ENCODE measurements at places on chromosomes 7 and 10.

DNA sequence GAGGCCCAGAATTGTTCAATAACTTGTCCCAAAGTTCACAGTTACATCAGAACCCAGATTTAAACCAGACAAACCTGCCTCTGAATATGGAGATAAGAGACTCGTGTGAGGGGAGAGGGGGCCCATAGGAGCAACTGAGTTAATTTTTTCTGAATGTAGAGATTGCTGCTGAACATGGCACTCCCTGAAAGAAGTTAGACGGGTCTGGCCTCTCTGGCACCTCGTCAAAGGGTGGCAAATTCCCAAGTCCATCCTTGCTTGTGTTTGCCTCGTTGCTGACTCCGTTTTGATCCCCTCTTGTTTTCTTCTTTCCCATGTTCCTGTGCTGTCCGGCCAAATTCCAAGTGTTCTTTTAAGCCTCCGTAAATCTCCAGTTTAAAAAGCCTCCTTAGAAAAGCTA, 35.2 kb upstream of the YAE1 start:
- no peak for DNase-seq

DNA sequence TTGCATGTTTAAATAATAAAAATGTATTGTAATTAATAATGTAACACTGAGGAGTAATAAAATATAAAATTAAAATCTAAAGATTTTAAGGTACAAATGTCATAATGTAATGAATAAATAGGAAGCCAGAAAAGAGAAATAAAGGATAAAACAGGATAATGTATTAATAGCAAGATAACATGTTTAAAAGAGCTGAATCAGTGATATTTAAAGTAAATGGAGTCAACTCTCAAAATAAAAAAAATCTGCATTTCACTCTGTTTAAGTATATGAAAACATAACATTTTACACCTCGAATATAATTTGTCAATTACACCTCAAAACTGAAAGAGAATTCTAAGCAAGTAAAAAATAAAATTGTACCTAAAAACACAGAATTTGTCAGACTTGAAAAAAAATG, 44.1 kb downstream of the GRM3 start:
- no peak for DNase-seq

GRCh38 chr7:130140551-130141160, 64.5 kb downstream of the TMEM209 start:
- DNase-seq, result no peak

- DNase-seq, result no peak
Measured at GRCh38 chr7:47557694-47558670, 23.9 kb downstream of the TNS3 start.

DNA sequence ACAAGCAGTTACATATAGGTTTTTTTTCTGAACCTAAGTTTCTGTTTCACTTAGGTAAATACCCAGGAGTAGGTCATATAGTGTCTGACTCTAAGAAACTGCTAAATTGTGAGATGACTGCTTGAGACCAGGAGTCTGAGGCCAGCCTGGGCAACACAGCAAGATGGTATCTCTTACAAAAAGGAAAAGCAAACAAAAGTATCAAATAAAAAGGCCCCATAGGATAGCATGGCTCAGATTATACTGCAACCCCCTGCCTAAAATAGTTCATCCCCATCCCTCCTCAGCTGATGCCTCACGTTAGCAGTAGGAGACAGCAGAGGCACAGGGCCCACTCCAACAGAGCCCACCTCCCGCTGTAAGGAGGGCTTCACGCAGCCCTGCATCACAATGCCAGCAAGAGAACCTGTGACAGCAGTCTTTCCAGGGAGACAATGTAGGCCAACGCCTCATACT, 90.3 kb downstream of the SRPK2 start:
- DNase-seq, result no peak

DNA sequence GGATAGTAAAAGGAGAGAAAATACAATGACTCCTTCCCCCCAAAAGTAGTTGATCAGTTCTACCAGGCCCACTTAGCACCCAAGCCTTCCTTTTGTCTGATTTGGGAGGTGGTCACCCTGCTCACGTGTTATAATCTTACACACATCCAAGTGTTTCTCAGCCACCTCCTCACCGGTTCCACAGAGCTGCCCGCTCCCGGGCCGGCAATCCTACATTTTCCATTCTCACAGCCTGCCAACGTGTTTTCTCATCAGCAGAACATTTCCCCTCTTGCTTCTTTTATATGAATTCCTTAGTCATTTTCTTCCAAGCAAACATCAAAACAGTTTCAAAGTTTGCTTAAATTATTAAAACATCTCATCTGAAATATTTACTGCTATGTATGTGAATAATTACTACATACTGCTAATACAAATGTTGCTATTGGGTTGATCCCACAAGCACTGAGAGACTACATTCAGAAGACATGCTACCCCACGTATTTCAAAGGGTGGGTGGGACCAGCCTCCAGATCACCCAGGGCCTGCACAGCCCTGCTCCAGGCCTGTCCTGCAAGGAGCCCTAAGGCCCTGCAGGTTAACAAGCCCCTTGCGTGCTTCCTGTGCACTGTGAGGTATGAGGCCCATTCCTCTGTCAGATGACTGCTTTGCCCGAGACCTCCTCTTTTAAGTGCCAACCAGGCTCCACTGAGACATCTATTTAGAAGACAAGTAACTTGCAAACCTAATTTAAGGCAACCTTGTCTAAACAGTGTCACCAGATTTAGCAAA, 75.3 kb downstream of the GRB10 start:
- DNase-seq, result no peak

- DNase-seq, result no peak
Measured at GRCh38 chr10:91340613-91341362, 69.4 kb upstream of the HECTD2 start.

GRCh38 chr10:49243139-49243538, 54.9 kb upstream of the TMEM273 start:
- DNase-seq, result no peak

DNA sequence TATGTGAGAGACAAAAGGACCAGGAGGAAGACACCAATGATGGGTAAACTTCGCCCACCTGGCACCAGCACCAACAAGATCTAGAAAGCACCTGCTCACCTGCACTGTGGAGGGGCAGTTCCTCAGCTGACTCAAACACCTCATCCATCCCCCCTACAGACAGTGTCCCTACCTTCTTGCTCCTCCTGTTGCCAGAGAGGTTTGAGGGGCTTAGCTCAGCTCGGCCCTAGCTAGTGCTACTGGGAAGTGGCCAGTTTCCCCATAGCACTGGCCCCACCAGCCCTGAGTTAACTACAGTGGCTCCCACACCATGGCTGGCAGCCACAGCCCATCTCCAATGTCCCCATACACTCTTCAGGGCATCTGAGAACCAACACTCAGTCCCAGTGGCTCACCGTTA, 70.8 kb downstream of the GRID1 start:
- DNase-seq, result no peak

- DNase-seq, result no peak
Measured at GRCh38 chr7:2953099-2953498, 90.6 kb downstream of the CARD11 start.

- DNase-seq, result no peak
Measured at GRCh38 chr7:47540387-47541350, 41.2 kb downstream of the TNS3 start.

DNA sequence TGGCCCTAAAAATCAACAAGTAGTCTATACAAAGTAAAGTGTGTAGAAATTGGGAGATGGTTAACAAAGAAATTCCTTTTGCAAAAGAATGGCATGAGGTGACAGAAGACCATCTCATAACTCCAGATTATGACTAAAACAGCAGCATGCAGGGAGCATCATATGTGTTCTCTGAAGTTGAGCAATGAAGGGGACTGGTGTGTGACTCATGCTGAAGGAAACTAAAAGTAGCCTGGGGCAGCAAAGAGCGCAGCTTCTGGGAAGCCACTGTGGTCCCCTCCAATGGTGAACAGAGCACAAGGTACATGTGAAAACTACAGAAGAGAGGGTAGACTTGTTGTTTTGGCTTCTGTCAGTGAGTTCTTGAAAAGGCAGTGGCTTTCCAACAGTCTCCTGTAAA, 133.4 kb downstream of the MACC1 start:
- no peak for DNase-seq

DNA sequence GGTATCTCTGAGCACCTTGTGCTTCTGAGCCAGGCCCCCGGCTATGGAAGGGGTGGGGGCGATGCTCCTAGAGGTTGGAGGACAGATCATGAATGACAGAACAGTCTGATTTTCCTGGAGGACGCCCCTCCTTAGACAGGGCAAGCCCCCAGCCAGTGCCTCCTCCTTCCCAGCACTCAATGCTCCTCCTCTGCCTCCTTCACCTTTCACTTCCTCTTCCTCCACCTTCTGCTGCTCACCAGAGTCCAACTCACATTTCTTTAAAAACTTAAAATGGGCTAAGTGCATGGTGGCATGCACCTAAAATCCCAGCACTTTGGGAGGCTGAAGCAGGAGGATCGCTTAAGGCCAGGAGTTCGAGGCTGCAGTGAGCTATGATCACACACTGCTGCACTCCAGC, 71.1 kb upstream of the CUX1 start:
- DNase-seq, result no peak

DNA sequence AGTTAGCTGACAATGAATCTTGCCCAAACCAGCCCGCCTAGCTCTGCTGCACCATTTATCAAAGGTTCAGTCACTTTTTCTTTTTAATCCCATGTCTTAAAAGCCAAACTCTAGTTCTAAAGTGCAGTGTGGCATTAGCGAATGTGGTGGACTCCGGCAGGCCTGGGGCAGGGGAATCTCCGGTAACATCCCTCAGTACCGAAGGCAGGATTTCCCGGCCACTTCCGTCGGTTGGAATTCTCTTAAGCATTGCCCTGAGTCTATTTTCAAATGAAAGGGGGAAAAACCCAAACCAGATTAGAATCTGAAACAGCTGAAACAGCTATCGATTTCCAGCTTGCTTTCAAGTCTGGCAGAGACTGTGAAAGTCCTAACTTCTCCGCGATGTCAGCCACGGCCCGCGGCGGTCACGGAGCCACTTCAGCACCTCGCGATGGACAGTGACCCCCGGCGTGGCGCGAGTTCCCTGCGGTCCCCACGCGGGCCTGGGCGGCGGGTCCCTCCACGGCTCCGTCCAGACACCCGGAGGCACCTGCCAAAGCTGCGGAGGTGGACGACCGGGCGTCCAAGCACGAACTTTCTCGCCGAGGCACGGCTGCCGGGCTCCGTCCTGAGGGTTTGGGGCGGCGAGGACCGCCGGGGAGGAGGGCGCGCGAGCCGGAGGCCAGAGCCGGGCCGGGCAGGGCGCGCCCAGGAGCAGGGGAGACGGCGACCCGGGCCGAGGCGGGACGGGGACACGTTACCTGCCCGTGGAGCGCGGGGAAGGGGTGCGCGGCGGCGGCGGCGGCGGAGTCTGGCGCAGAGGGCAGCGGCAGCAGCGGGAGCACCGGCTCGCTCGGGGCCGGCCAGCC, 745 bp downstream of the TCERG1L start:
- no peak for DNase-seq

- DNase-seq, result no peak
Measured at GRCh38 chr7:100689230-100690135, 4.6 kb downstream of the GIGYF1 start.

GRCh38 chr10:64732372-64732957, 1211.3 kb downstream of the REEP3 start:
- DNase-seq, result no peak

- DNase-seq, result no peak
Measured at GRCh38 chr7:71687286-71687685, 555.3 kb downstream of the GALNT17 start.

GRCh38 chr7:100476101-100476780, 2.8 kb downstream of the TSC22D4 start:
- DNase-seq, result no peak

GRCh38 chr10:71314028-71314693, 4.9 kb upstream of the SLC29A3 start:
- DNase-seq, result peak; percentile 78

DNA sequence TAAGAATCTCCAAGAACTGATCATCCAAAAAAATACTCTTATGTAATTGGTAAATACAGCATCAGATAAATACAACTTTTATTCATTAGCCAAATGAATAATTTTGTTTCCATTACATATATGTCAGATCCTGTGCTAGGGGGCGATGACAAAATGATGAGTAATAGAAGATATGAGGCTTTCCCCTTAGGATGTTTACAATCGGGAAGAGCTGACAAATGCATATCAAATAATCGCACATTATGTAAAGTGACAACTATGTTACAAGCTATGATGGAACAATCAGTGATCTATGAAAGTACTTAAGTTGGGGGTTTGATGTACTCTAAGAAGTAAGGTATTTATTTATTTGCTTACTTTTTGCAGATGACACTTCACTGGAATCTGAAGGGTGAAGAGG, 465.6 kb upstream of the VSTM2A start:
- no peak for DNase-seq

DNA sequence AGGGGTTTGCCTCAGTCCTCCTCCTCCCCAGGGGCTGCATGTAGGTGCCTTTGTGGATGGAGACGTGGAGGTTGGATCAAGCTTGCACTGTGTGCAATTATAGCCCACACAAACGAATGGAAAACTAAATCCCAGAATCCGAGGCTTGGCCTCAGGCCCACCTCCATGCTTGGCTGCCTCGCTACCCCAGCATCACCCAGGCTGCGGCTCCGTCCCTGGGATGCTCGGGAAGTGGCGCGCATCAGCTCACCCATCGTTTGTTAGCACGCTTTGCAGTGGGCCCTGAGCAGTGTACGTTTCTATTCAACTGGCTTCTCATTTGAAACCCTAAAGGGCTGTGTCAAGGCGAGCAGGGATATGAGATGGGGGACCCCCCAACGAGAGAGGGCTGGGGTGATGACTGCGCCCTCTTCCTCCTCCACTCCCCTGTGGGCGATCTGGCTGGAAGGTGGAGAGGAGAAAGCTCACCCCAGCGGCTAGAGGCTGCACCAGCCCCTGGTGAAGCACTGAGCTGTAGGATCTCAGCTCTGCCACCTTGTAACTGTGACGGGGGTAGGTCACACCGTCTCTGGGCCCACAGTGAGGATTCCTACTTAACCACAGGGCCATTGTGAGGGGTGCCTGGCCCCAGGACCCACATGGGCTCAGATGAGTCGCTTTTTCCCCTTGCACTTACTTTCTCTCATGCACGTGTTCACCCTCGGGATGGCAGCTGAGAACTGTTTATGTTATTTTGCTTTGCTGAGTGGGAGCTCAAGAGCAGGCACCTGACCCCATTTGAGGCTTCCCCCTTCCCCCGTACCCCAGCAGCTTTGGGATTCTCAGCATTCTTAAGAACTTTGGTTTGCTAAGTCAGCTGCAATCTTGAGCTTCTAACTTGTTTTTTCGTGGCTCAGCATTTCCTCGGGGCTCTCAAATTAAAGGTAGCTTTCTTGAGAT, 12.7 kb upstream of the BTBD16 start:
- DNase-seq, result no peak

- no peak for DNase-seq
Measured at GRCh38 chr7:151426904-151427704, 12.8 kb downstream of the CRYGN start.

GRCh38 chr7:40746841-40747556, 612.2 kb downstream of the SUGCT start:
- DNase-seq, result no peak

DNA sequence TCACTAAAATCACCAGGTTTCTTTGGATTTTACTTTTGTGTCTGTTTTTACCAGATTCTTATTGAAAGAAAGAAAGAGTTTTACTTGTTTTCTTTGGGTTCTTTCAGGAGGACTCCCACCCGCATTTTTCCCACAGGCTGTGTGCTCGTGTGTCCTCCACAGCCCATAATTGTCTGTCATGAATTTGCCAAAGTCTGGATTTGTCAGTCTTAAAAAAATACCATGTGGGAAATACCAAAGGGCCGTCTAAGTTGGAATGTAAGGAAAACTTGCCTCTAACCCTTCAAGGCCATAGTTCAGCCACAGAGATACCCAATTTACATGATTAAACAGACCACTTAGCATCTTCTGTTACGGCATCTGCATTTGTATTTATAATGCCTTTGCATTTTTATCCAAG, 41.3 kb upstream of the INHBA start:
- DNase-seq, result no peak

All from NCI-H82 (cell line).